ENCODE measurements at places on chromosomes 3 and 15.
A peak's percentile ranks its signal among the peaks of the same experiment; 100 is the strongest.

DNA sequence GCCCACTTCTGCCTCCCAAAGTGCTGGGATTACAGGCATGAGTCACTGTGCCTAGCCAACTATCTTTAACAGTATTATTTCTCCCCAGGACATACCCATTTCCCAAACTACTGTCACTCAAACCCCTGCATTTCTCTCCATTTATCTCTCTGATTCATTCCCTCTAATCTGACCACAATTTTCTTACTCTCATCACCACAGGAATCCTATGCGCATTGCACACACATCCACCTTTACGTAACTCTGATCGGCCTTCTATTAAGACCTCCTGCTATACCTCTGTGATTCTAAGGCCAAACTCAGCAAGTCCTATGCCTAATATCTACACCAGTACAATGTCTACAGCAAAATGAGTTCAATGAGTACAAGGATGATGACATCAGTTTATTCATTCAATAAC lies 235.0 kb downstream of the ULK4 start:
- no peak for DNase-seq

DNA sequence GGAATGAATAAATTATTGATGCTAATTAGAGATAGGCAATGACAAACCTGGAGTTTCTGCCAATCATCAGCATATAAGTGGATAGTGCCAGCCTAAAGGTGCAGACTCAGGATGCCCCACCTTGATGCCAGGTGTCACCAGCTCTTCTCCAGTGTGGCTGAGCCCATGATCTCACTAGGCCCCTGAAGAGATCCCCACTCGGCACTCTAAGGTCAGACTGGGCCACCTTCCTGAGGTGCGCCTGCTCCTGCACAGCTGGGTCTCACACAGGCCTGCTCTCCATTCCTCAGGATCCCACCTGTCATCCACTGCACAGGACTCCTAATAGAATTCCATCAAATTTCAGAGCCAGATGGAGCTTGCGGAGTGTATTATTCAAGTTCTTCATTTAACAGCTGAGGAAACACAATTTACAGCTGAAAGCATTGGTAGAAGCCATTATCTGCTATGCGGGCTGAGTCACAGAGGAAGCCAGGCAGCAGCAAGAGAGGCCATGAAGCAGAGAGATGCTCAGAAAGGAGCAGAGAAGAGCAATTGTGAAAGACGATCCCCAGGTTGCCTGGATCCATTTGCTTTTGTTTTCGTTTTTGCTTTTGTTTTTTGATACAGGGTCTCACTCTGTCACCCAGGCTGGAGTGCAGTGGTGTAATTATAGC lies 25.1 kb upstream of the FSTL1 start:
- no peak for DNase-seq

- DNase-seq = no peak
These were observed 36.1 kb downstream of the CRTC3 start for GRCh38 chr15:90565866-90566265.

DNA sequence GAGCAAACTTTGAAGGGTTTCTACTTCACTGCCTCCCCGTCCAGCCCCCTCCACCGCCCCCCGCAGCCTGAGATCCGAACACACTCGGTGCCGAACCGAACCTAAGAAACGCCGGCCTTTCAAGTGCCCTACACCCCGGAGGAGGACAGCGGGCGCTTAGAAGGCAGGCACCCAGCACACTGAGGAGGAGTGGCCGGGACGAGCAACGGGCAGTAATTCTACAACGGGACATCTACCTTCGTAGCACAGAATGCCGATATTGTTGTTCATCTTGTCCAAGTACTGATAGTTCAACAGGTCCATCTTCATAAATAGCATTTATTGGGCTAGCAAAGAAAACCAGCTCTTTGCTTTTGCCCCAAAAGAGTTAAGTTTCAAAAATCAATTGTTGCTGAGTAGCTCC lies 513 bp downstream of the VGLL4 start:
- peak; percentile 37 for DNase-seq

DNA sequence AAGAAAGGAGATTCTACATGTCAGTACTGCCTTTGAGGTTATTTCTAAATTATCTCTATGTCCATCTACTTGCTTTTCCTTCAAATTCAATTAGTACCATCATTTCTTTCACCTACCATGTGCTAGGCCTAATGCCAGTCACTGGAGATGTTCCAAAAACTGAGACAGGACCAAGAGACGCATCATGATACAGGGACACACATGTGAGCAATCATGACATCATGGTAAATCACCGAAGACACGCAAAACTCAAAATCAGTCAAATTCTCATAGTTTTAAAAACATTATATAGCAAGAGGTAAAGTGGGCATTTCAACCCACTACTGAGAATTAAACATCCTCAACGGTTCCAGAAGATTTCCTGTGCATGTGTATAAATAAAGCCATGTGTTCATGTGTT lies 95.0 kb downstream of the CD47 start:
- no peak for DNase-seq

All from activated CD8-positive, alpha-beta T cell treated with anti-CD3 and anti-CD28 coated beads for 36 hours (primary cell).